Activated CD4-positive, alpha-beta T cell treated with anti-CD3 and anti-CD28 coated beads for 36 hours (primary cell): ENCODE measurements at places on chromosomes 13 and 19.
A peak's percentile ranks its signal among the peaks of the same experiment; 100 is the strongest.

GRCh38 chr19:55146705-55147273 is 2.2 kb downstream of the TNNT1 start:
- peaks cover 4% of the 10 kb centered on the region for H3K4me1 ChIP-seq
- peaks cover 20% of the 10 kb centered on the region for H3K27me3 ChIP-seq
- no peak overlapping the region for H3K27ac ChIP-seq
- no peak for DNase-seq
- peaks cover under 1% of the 10 kb centered on the region for H3K36me3 ChIP-seq
- no peak overlapping the region for H3K4me3 ChIP-seq

DNA sequence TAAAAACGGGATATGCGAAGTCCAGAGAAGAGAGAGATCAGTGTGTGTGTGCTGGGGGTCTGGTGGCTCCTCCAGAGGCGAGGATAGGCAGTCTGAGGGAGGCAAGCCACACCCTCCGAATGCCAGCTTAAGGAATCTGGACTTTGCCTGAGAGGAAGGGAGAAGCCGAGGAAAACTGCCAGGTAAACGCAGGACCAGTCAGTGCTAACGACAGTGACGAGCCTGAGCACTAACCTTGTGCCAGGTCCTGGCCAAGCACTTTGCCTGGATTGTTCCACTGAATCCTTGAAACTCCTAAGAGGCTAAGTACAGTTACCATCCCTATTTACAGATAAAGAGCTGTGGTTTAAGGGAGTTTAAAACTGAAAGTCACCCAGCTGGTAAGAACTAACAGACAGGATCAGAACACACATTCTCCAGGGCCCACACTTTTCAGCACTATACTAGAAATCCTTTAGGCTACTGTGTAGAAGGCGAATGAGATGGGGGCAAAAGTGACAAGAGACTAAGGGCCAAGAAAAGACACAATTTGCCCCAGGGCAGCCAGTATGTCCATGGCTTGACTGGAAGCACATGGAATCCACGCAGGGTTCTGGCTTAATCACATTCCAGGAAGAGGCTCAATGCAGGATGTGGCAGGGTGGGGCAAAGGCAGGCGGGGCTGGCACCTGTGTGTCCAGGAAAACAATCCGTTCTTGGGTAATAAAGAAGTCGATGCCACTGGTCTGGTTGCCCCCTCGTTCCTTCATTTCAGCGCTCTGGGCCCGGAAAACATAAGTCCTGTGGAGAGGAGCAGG is 15.1 kb downstream of the SMG9 start:
- no peak for DNase-seq
- no peak overlapping the region for H3K4me3 ChIP-seq
- H3K27me3 ChIP-seq = no peaks in the 10 kb centered on the region
- no peaks in the 10 kb centered on the region for H3K4me1 ChIP-seq
- H3K36me3 ChIP-seq = peaks cover 62% of the 10 kb centered on the region

DNA sequence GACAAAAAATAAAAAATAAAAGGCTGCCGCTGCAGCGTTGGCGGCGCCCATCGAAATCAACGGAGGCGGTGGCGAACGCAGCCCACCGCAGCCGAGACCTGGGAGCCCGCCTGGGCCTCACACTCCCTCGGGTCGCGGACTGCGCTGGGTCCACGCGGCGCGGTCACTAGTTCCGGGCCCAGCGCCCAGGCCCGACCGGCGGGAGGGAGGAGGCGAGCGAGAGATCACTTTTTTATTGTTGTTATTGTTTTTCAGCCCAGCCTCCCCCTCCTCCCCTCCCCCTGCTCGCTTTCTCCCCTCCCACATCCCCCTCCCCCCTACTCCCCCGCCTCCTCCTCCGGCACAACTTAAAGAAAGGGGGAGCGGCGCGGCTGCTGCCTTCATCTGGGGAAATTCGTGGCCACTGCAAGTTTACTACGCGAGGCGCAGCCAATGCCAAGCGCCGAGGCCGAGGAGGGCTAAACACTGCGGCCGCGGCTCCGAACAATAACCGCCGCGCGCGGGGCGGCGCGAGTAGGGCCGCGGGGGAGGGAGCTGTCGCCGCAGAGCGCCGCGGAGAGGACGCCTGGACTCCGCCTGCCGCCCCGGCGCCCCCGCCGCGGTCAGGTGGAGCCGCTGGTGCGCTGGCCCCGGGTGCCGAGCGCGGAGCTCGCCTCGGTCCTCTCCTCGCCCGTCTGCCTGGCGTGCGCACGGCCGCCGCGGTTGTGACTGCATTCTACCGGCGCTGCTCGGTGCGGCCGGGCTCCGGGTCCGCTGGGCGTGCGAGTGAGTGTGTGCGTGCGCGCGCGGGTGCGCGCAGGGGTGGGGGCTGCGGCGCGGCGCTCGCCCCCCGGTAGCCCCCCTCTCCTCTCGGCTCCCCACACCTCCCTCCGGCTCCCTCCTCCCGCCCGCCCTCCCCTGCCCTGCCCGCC is 505 bp upstream of the ZIC2 start:
- no peak overlapping the region for H3K27ac ChIP-seq
- peaks cover 27% of the 10 kb centered on the region for H3K4me1 ChIP-seq
- peaks cover 58% of the 10 kb centered on the region for H3K27me3 ChIP-seq
- peak; percentile 56 for DNase-seq
- no peaks in the 10 kb centered on the region for H3K36me3 ChIP-seq
- peak overlapping the region; percentile 30 for H3K4me3 ChIP-seq

- DNase-seq = no peak
- H3K27me3 ChIP-seq = no peaks in the 10 kb centered on the region
- H3K36me3 ChIP-seq = peaks cover 9% of the 10 kb centered on the region
These were observed 5.7 kb upstream of the LYPD3 start for GRCh38 chr19:43471091-43471490.

DNA sequence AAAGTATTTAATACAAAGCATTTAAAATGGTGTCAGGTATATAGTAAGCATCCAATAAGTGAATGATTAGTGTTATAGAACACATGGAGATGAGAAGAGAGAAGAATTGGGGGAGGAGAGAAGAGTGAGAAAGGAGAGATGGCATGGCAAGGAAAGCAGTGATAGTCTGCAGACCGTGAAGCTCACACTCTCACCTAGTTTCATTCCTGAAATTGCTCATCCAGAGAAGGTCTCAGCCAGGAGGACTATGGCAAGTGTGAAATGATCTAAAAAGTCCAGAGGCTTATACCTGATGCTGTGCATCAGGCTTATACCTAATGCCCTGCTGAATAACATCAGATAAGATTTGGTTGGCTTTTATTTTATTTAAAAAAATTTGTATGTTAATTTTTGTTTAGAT is 351.6 kb upstream of the KLF12 start:
- H3K27me3 ChIP-seq = peaks cover 2% of the 10 kb centered on the region
- no peak overlapping the region for H3K27ac ChIP-seq
- H3K4me3 ChIP-seq = no peak overlapping the region
- H3K4me1 ChIP-seq = no peaks in the 10 kb centered on the region
- DNase-seq = no peak
